ENCODE measurements at places on chromosomes 12 and 14.

GRCh38 chr14:54700717-54701116 lies 133.8 kb downstream of the SAMD4A start:
- DNase-seq, result no peak

GRCh38 chr14:90546767-90547166 lies 149.9 kb downstream of the CALM1 start:
- no peak for DNase-seq

DNA sequence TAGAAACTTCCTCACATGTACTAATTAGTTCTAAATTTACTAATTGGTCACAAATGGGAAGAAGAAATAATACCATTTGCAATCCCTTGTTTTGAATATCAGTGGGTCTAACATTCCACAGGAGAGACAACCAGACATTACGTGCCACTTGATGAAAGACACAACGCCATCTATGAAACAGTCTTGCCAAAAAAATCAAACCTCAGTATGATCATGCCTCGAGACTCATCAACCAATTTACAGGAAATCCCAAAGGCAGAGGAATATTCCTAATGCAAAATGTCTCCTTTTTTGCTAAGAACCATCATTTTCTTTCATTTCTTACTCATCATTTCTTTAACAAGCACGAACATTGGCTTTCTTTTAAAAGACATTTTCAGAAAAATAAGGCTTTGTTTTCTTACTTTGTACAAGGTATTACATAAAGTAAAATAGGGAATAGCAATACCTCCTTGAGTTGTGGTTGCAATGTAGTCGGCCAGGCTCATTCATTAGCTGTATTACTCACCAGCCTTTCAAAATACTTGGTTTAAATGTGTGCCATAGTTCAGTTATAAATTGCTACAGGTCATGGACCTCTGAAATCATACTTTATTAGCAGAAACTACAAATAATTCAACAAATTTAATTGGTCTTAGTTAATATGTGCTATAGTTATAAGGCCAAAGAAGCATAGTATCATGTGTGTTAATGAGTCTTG lies 436.2 kb upstream of the FLRT2 start:
- DNase-seq, result no peak

GRCh38 chr12:111435661-111436201 lies 30.0 kb downstream of the SH2B3 start:
- DNase-seq, result no peak
